Stimulated activated CD4-positive, alpha-beta T cell treated with anti-CD3 and anti-CD28 coated beads, Interleukin-15, amount 100 ng/mL, for 48 hours (primary cell): ENCODE measurements at places on chromosomes 5 and 9.

DNA sequence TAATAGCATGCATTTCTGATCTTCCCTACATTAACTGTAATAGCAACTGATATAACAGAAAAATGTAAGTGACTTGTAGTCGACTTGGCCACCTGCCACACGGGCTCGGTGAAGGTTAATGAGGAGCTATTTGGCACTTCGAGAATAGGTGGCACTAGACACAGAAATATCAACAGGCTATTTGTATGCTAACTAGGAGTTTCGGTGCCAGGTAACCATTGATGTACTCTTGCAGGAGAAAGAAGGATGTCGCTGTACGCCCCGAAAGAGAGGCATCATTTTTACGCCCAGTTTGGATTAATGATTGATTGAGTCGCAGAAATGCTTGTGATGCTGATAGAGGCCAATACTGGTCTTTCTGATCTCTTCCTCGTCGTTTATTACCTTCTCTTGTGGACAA, 516 bp upstream of the DMRT2 start:
- DNase-seq, result no peak

DNA sequence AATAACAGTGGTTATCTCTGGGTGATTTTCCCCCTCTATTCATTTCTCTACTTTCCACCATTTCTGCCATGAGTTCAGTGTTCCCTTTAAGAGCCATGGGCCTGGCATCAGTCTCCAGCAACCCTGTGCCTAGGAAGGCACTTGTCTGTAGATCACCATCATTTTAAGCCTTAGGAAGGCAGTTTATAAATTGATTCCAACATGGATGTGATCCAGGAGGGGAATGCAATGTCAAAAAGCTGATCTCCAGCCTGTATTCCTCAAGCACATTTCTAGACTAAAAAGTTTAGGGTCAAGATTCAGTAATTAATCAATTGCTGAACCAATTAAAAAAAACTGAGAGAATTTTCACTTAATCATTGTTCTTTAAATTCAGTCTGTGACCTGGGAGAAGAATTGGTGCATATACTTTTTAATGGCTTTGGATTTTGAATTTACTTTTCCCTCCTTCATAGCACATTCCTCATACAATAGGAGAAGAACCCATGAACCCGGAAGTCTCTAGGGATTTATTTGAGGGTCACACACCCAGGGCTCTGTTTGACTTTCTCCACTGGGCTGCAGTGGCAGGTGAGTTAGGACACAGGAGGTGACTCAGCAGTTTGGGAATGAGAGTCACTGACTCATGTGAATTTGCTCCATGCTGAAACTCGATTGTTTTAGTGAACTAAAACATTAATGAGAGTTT, 6.1 kb upstream of the ERMP1 start:
- no peak for DNase-seq

DNA sequence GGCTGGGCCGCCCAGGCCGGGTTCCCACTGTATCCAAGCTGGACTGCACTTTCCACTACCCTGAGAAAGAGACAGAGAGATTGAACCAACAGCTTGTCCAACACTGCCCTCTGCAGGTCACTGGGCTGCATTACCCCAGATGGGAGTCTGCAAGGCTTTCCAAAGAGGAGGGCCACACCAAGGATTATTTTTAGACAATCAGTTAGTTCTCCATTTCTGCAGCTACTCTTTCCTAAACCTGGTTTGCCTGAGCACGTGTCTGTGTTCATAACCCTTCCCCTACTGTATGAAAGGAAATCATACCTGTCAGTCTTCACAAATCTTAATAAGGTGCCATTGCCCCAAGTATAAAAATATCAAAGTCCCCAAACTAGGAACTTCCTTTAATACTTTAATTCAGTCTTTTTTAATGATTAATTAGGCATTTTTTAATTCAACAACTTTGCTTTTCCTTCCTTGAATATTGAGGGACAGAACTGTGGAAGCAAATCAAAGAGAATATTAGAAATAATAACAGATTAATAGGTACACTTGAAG, 13.4 kb upstream of the FGF1 start:
- peak; percentile 74 for DNase-seq

DNA sequence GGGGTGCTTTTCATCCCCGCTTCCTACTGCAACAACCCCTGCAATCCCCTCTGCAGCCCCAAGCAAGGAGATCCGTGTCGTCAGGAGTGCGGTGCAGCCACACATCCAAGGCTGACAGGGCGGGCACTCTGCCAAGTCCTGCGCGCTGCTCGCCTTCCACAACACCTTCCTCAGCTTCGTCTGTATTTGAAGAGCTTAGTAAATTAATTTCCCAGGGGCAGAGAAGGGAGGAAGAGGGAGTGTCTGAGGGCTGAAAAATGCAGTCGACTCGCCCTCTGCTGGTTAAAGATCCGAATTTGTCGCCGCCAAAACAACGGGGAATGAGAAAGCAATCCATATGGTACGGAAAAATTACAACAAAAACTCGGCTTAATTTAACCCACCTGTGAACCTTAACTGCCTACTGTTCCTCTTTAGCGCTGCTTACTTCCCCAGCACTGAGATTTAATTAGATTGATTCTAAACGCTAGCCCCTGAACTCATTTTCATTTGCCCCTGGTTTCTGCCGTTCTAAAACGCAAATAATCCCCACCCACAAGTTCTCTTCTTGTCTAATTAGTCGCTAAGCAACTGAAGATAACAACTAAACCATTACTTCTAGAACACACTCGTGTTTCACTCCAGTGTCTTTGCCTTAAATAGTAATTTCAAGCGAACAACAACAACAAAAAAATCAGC, 10.9 kb upstream of the PCDHB1 start:
- DNase-seq, result no peak

- DNase-seq, result no peak
Observed at GRCh38 chr5:55934720-55935119, 60.0 kb downstream of the IL6ST start.

DNA sequence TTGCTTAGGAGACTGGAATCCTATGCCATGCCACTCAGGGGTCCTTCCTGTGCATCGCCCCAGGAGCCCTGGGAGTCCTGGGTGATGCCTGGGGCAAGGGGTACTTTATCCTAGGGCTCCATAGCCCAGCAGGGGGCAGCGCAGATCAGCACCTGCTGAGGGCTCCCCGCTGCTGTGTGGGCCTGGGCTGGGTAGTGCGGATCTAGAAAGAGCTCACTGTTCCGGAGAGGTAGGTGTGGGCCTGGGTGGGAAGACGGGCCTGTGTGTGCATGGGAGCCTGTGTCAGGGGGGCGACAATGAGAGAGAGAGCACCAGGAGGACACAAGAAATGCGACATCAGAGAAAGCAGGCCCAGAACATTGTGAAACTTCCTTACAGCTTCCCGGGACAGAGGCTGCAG, 11.4 kb upstream of the DAB2IP start:
- DNase-seq, result peak; percentile 31

- DNase-seq, result no peak
Observed at GRCh38 chr9:16871336-16872151, 1.1 kb upstream of the BNC2 start.

- no peak for DNase-seq
Observed at GRCh38 chr5:169629847-169630548, 7.1 kb upstream of the DOCK2 start.

DNA sequence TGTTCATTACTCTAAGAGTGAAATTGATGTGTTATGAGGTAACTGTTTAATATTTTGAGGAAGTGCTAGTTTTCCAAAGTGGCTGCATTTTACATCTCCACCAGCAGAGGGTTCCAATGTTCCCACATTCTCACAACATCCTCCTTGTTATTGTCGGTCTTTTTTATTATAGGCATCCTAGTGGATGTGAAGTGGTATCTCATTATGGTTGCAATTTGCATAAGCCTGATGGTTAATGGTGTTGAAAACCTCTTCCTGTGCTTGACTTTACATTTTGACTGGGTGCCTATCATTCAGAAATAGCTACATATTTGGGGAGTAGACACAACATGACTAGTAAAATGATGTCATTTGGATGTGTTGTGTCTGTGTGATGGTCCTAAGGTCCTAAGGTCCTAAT, 143.6 kb downstream of the MRPS30 start:
- no peak for DNase-seq

DNA sequence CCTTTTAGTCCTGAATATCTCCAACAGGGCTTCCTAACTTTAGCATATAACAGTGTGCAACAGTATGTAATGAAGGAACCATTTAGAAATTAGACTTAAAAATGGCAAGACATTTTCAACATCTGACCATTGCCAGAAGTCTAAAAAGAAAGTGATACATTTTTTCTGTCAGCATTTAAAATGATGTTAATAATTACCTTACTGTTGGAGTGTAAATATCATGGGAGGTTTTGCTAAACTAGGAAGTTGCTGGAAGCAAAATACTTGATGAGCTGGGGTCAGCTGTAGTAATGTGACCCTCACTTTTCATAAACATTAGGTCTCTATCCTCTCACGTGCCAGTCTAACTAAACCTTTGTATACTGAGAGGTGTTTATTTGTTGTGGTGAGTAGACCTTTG, 68.8 kb downstream of the NTRK2 start:
- DNase-seq, result no peak

DNA sequence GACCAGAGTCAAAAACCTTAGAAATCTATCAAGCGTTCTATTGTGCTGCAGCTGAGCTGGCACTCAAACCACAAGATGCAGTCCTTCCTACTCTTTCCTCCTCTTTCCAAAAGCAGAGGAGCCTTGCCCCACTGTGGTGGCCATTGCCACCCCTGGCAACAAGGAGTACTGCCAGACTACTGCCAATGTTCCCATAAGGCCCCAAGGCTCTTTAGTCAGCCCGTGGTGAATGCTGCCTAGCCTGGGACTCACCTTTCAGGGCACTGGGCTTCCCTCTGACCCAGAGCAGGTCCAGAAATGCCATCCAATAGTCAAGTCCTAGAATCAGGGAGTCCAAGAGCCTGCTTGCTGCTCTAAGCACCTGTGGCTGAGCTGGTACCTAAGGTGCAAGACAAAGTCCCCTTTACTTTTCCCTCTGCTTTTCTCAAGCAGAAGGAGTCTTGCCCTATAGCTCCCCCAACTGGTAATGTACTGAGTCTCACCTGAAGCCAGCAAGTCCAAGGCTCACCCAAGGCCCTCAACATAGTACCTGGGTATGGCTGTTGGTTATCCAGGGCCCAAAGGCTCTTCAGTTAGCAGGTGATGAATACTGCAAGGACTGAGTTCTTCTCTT, 219.4 kb downstream of the ATPSCKMT start:
- no peak for DNase-seq

DNA sequence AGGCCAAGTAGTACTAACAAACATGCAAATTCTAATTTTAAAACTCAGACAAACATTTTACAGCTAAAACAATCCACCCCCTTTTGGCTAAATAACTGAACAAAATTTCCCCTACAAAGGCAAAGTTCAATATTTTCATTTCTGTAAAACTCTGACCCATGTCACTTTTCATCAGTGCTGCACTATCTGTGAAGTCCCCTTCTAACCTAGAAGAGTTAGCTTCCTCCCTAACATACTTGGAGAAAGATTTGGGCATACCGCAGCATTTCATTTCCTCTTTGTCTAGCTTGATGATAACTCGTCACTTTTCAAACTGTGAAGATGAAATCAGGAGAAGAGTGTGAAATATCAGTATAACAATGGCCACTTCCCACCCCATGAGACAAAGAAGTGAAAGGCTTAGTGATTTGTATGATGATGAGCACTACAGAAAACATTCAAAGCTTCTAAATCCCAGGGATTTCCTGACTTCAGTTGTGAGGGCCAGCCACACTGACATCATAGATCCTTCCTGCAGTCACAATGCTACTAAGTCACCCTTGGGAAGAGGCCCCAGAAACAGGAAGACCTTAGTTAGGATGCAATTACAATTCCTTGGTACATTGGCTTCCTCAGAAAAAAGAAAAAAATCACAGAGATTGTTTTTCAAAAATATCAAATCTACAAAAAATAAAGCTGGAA, at the start of gene FAM81B:
Gene FAM81B (plus strand): TSS at position 555 of the 681 bp plus-strand sequence. CDS start 24 bp downstream, at position 579.
- DNase-seq, result no peak

GRCh38 chr9:92680166-92681119, 10.5 kb upstream of the IPPK start:
- no peak for DNase-seq

DNA sequence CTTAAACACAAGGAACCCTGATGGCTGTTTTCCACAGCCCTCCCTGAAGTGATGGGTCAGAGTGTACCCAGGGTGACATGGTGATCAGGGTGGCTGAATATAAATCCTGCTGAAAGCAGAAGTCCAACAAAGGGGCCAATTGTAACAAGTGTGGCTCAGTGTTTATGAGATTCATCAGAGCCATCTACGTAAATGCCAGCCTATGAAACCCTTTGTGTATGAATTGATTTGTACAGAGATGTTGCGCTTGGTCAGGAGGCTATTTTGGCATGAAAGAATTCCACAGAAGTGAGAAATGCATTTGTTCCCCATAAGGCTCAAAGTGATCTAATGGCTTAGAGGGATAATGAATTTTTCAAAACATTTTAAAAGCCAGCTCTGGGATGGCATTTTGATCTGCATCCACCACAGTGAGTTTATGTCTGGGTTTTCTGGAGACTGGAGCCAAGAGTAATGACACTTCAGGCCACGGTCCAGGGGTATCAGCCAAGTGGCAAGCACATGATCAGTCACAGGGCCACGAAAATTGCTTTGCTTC, 12.4 kb downstream of the PRUNE2 start:
- no peak for DNase-seq

DNA sequence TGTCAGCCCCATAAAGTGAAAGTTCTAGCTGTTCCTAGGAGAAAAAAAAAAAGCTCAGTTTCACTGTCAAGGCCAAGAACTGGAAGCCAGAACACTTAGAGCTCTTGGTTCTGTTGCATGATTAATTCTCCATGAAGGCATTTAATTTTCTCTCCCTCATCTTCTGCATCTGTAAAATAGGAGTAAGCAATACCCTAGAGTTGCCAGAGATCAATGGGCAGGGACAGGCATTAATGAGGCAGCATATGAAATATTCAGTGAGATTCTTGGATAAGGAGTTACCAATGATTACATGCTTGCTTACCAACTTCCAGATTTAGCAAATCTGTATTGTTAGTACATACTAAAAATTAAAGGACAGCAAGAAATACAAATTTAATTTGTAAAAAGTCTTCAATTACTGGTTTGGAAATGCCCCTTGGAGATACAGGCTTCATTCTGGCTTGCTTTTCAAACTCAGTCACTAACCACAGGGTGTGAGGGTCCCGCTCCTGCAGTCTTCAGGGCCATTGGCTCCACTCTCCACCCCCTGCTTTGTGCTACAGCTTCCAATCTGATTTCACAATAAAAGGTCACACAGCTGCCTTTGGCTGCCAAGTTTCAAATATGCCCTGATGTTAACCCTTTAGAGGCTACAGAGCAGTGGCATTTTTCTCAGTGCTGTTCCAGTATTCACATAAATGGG, 624.6 kb downstream of the BNC2 start:
- DNase-seq, result no peak

DNA sequence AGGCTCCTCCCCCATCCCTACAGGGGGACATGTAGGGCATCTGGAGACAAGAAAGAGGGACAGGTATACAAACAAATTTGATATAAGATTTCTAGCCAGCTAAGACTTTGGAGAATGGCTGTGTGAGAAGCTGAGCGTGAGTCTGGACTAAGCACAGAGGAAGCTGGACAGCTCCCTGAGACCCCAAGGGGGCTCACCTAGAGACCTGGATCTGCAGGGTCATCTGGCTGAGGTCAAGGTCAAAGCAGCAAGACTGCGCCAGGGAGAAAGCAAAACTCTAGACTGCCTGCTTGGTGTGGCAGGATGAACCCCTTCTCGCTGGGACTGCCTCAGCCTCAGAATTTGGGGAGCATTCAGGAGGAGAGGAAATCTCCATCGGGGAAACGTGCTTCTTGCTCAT, 8.0 kb upstream of the GSN start:
- no peak for DNase-seq

GRCh38 chr5:107809201-107810034, 138.7 kb upstream of the EFNA5 start:
- DNase-seq, result no peak

GRCh38 chr5:11182441-11183080, 421.5 kb upstream of the DAP start:
- no peak for DNase-seq
